ENCODE measurements at places on chromosomes 1 and 21. TPM values are rescaled to one million over a fixed set of nuclear protein-coding genes. Genes with fewer than 3 reads are reported as not detected.

GRCh38 chr21:31397030-31397429 lies 53.0 kb upstream of the TIAM1 start:
- DNase-seq = no peak

DNA sequence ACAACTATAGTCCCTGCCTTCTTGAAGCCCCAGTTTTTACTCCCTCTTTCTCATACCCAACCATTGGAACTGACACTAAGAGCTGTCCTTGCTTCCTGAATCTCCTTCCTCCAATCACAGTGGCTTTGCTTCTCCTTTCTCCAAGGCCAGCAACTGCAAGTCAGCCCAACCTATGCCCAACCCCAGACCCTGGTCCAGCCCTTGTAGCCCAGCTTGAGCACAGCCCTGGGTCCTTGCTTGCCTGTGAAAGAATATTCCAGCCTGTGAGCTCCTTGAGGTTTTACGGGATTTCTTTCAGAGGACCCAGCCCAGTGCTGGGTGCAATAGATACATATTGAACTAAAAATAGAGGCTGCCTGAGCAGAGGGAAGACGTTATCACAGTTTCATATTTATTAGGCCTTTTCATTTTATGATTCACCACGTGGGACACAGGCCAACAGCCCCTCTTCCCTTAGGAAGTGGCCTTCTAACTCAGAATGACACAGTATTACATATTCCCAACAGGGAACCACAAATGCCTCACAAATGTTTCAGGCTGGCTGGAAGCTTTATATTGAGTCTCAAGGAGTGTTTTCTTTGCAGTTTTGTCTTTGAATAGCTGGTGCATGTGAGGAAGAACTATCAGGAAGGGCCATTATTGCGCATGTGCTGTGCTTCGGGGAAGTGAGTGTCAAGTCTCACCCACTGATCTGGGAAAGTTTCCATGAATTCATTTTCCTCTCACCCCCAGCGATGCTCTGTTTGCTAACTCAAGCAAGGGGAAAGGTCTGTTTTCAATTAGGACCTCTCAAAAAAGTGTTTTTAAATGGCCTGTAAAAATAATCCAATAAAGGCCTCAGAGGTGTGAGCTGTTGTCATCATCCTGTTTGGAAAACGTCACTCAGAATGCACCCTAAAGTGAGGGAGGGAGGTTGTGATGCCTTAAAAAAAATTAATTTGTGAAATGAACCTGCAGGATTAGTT lies 92.3 kb upstream of the NFIA start:
- DNase-seq = no peak

The SLAMF1 gene
- 39.8 TPM for total RNA-seq

DNA sequence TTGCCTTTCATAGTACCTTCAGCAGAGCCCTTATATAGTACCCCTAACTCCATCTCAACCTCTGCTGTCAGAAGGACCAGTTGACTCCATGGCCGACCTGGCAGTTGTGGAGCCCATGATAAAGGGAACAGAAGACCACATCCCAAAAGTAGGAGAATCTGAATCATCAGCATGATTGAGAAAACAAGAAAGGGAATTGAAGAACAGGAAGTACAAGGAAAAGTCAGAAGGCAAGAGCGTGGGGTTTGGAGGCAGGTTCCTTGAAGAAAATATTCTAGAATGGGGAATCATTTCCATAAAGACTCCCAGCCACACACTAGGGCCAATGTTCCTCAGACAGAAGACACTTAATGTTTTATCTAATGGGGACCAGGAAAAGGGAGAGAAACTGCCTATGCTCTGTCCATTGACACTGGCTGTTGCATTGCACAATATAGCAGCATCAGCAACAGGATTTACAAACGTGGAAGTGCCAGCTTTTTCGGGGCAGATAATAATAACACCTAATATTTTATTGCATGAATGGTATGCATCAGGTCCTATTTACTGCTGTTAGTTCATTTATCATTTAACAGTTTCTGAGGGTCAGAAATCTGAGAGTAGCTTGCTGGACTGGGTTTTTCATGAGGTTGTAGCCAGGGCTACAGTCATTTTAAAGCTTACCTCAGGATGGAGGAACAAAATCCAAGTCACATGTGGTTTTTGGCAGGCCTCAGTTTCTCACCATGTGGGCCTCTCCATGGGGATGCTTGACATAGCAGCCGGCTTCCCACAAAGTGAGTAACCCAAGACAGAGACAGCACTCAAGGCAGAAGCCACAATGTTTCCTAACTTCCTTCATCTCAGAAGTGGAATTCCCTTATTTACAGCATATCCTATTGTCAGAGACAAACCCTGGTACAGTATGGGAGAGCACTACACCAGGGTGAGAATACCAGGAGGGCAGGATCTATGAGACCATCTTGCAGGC lies 483.4 kb downstream of the PLPP3 start:
- DNase-seq = no peak
